ENCODE measurements at places on chromosomes 1 and 21. TPM values are rescaled to one million over a fixed set of nuclear protein-coding genes. Genes with fewer than 3 reads are reported as not detected.

The S100B gene
- total RNA-seq = not detected

The PRKAA2 gene
- total RNA-seq = 3.9 TPM

The PDE4B gene
- not detected for total RNA-seq

The PLA2G2D gene
- not detected for total RNA-seq

The RCAN3 gene
- 4.0 TPM for total RNA-seq

The FCRL6 gene
- total RNA-seq = not detected

The S100A7 gene
- not detected for total RNA-seq
